Right lobe of liver (tissue), 6 donors: ENCODE measurements at places on chromosomes 1 and 21. TPM values are rescaled to one million over a fixed set of nuclear protein-coding genes. Genes with fewer than 3 reads are reported as not detected.

Gene TMEM82
- 17.5 TPM for total RNA-seq

Gene ANKRD65
- 0.34 TPM for total RNA-seq

Gene HES2
- total RNA-seq, result 1.2 TPM

Gene FCRLB
- 0.42 TPM for total RNA-seq

DNA sequence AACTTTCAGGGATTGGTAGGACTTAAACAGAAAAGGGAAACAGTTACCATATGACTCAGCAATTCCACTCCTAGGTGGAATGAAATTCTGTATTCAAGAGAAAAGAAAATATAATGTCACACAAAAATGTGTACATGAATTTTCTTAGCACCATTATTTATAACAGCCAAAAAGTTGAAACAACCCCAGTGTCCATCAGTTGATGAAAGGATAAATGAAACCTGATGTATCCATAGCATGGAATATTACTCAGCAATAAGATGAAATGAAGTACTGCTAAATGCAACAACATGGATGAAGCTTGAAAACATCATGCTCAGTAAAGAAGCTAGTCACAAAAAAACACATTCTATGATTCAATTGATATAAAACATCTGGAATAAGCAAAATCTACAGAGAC lies 15.5 kb downstream of the EEIG2 start:
- H3K27ac ChIP-seq, result no peak overlapping the region
- H3K4me3 ChIP-seq, result no peak overlapping the region
- H3K27me3 ChIP-seq, result no peaks in the 10 kb centered on the region
- no peaks in the 10 kb centered on the region for H3K36me3 ChIP-seq
- DNase-seq, result no peak
